K562 (cell line): ENCODE measurements at places on chromosomes 12 and 14. TPM values are rescaled to one million over a fixed set of nuclear protein-coding genes. Genes with fewer than 3 reads are reported as not detected.

GPRC5A gene
- polyA plus RNA-seq, result 0.04 TPM in 1 of 2 replicates, not detected in the other

DYNC1H1 gene
- 85.1 and 95.4 TPM in 2 replicates for polyA plus RNA-seq

KSR2 gene
- polyA plus RNA-seq, result not detected in 2 replicates

PAWR gene
- not detected in 2 replicates for polyA plus RNA-seq

MSRB3 gene
- not detected in 2 replicates for polyA plus RNA-seq

DTX1 gene
- not detected in 2 replicates for polyA plus RNA-seq

TAS2R9 gene
- polyA plus RNA-seq, result not detected in 2 replicates

RNF31 gene
- polyA plus RNA-seq, result 28.8 and 33.2 TPM in 2 replicates

TMTC2 gene
- polyA plus RNA-seq, result 0.53 and 0.57 TPM in 2 replicates

SLC15A5 gene
- not detected in 2 replicates for polyA plus RNA-seq

GYS2 gene
- not detected in 2 replicates for polyA plus RNA-seq

RAB21 gene
- polyA plus RNA-seq, result 16.3 and 19.6 TPM in 2 replicates

CYP46A1 gene
- 0.05 TPM in 1 of 2 replicates, not detected in the other for polyA plus RNA-seq

BEGAIN gene
- 0.62 and 1.7 TPM in 2 replicates for polyA plus RNA-seq

PLA2G1B gene
- not detected in 2 replicates for polyA plus RNA-seq

IL23A gene
- 21.3 and 29.3 TPM in 2 replicates for polyA plus RNA-seq

KRT71 gene
- polyA plus RNA-seq, result not detected in 2 replicates

NGB gene
- not detected in 2 replicates for polyA plus RNA-seq

ACSM4 gene
- polyA plus RNA-seq, result not detected in 2 replicates

ASCL1 gene
- polyA plus RNA-seq, result 0.09 and 0.15 TPM in 2 replicates

OAS2 gene
- 0.85 TPM in 1 of 2 replicates, not detected in the other for polyA plus RNA-seq

FOXG1 gene
- 1.3 TPM in 2 replicates for polyA plus RNA-seq

ADAM20 gene
- not detected in 2 replicates for polyA plus RNA-seq

A2M gene
- not detected in 2 replicates for polyA plus RNA-seq

AICDA gene
- not detected in 2 replicates for polyA plus RNA-seq

ERP27 gene
- polyA plus RNA-seq, result not detected in 2 replicates

TAS2R30 gene
- not detected in 2 replicates for polyA plus RNA-seq

C14orf39 gene
- polyA plus RNA-seq, result 1.7 and 6.7 TPM in 2 replicates

CIT gene
- polyA plus RNA-seq, result 25.2 and 28.0 TPM in 2 replicates

TAS2R13 gene
- not detected in 2 replicates for polyA plus RNA-seq

TAS2R19 gene
- polyA plus RNA-seq, result 0.12 and 0.21 TPM in 2 replicates

MYO1H gene
- polyA plus RNA-seq, result not detected in 2 replicates

CLEC2D gene
- polyA plus RNA-seq, result 2.0 and 3.7 TPM in 2 replicates

ESYT1 gene
- polyA plus RNA-seq, result 146 and 160 TPM in 2 replicates

IL31 gene
- polyA plus RNA-seq, result not detected in 2 replicates

HSPB8 gene
- polyA plus RNA-seq, result not detected in 2 replicates

DENND5B gene
- 3.6 and 3.8 TPM in 2 replicates for polyA plus RNA-seq

NAV3 gene
- polyA plus RNA-seq, result not detected in 2 replicates

HOXC9 gene
- polyA plus RNA-seq, result 5.1 and 10.4 TPM in 2 replicates

RFX4 gene
- not detected in 2 replicates for polyA plus RNA-seq

RNASE11 gene
- not detected in 2 replicates for polyA plus RNA-seq

TEX52 gene
- polyA plus RNA-seq, result not detected in 2 replicates

HELB gene
- 1.9 and 2.0 TPM in 2 replicates for polyA plus RNA-seq

ZCCHC8 gene
- polyA plus RNA-seq, result 34.8 and 37.9 TPM in 2 replicates

SOCS2 gene
- polyA plus RNA-seq, result 135 and 156 TPM in 2 replicates

CCDC197 gene
- polyA plus RNA-seq, result not detected in 2 replicates

PTPRO gene
- polyA plus RNA-seq, result not detected in 2 replicates

C1R gene
- 0.11 and 0.53 TPM in 2 replicates for polyA plus RNA-seq

SINHCAF gene
- polyA plus RNA-seq, result 76.8 and 105 TPM in 2 replicates

SIX6 gene
- polyA plus RNA-seq, result not detected in 2 replicates

TMEM119 gene
- not detected in 2 replicates for polyA plus RNA-seq
